ENCODE measurements at places on chromosomes 4 and X.

- DNase-seq = no peak
These were observed 77.0 kb downstream of the ZNF827 start for GRCh38 chr4:145861336-145862318.

- DNase-seq = no peak
These were observed 14.9 kb downstream of the CPE start for GRCh38 chr4:165393704-165394103.

- no peak for DNase-seq
These were observed 162.2 kb downstream of the DCHS2 start for GRCh38 chr4:154329268-154329868.

- no peak for DNase-seq
These were observed 23.6 kb upstream of the SCOC start for GRCh38 chr4:140349816-140350215.

GRCh38 chr4:53889326-53890055 is 174.9 kb downstream of the CHIC2 start:
- no peak for DNase-seq

- no peak for DNase-seq
These were observed 29.6 kb upstream of the HCCS start for GRCh38 chrX:11081511-11081910.

- no peak for DNase-seq
These were observed 15.3 kb downstream of the USP46 start for GRCh38 chr4:52643785-52644244.

DNA sequence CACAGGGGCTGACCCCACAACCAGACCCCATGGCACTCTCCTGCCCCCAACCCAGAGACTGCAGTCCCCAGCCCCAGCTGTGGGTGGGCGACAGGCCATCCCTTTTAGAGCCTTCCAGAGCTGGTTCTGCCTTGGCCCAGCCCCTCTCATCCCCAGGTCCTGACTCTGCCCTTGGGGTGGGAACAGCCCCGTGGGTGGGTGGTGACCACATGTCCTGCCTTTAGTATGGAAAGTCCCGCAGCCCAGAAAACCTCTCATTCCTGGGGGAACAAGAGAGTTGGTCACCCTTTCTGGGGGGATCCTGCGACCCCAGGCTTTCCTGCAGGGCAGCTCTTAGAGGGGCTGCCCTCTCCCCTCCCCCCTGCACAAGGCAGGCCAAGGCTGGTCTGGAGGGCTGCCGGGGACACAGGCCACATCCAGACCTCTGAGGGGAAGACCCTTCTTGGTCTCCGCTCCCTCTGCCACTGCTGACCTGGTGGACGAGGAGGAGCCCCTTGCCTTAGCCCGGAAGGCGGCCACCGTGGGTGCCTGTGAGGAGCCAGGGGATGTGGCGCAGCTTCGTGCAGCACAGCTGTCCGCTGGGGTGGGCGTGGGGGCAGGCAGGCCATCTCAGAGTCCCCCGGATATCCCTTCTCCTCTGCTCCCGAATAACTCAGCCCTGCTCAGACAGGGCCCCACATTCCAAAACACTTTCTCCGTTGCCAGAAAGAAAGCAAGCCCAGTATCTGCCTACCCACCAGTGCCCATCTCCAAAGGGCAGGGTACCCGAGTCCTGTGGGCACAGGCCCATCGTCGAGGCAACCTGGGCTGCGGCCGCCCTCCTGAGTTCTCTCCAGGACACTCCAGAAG is 6.7 kb upstream of the MXD4 start:
- no peak for DNase-seq

- DNase-seq = no peak
These were observed 284.2 kb downstream of the USP46 start for GRCh38 chr4:52374877-52375276.

DNA sequence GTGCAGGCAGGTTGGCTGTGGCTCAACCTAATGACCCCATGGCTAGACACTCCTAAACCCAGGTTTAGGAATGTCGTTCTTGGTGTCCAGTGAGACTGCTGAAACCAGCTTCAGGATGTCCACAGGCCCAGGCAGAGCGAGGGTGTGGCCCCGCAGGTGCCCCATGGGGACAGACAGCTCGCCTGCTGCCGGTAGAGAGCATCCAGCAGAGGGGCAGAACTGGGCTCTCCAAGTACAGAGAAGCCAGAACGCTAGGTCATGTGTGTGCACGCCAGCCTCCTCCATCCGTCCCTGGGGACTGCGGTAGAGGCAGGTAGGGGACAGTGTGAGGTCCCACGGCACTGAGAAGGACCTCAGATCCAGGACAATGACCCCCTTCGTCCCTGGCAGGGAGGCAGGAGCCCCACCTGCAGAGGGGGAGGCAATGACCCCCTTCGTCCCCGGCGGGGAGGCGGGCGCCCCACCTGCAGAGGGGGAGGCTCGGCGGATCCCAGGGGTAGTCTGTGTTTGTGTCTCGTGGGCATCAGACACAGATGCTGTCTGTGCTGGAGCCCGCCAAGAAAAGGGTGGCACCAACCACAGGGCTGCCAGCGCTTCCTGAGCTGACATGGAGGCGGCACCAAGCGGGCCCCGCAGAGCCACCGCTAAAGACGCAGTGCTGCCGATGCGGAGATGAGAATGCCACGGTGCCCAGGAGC is 118.4 kb downstream of the FAM53A start:
- no peak for DNase-seq

DNA sequence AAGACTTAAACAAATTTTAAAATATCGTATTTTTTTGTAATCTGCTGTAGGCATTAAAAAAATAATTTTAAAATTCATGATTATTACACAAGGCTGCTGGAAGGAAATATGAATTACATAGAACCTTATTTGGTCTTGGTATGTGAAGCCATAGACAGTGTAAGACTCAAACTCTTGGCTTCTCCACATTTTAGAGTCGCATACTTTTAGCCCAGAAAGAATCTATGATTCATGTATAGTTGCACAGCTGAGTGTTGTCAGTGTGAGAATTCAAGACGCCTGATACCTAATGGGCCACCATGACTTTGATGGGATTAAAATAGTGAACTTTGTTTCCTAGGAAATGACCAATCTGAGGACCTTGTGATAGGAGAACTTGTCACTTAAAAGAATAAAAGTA is 1.4 kb downstream of the INTU start:
- no peak for DNase-seq

DNA sequence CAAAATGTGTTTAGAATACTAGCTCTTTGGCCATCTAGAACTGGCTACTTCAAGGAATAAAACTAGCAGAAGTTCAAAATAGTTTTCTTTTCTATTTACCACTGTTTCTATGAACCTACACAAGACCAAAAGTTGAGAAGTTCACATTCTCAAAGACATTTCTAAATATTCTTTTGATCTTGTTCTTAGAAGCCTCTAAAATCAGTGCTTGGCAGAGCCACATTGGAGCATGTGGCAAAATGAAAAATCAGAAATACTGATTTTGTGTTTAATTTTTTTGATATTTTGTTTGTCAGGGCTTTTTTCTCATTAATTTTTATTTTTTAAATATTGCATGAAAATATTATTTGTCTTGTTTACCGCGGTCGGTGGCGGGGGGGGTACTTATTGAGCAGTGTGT is 853.8 kb upstream of the INTU start:
- no peak for DNase-seq

- no peak for DNase-seq
These were observed 24.8 kb upstream of the CRMP1 start for GRCh38 chr4:5917672-5918071.

DNA sequence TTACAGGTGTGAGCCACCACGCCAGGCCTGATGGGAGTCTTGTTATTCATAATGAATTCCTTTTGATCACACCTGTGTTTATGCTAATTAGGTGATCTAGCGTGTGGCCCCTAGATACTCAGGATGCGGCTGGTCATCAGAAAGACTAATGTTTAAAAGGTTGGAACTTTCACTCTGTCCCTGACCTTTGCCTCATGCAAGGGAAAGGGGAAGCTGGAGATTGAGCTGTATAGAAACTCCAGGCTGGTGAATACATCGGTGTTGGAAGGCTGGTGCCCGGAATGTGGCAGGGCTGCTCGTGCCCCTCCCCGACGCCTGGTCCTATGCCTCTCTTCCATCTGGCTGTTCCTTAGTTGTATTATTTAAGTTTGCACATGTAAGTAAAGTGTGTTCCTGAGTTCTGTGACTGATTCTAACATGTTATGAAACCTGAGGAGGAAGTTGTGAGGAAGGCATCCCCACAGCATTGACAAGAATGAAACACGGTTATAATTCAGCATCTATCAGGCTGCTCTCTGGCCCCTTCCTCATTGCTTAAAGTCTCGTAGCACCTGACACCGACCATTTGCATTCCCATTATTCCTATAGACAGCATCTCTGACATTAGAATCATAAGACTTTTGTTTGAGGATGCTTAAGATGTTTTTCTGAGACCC is 28.9 kb downstream of the CASP3 start:
- no peak for DNase-seq

GRCh38 chr4:139710073-139710472 is 44.5 kb downstream of the MGST2 start:
- DNase-seq = no peak

GRCh38 chr4:142264961-142265360 is 581.1 kb downstream of the INPP4B start:
- no peak for DNase-seq

DNA sequence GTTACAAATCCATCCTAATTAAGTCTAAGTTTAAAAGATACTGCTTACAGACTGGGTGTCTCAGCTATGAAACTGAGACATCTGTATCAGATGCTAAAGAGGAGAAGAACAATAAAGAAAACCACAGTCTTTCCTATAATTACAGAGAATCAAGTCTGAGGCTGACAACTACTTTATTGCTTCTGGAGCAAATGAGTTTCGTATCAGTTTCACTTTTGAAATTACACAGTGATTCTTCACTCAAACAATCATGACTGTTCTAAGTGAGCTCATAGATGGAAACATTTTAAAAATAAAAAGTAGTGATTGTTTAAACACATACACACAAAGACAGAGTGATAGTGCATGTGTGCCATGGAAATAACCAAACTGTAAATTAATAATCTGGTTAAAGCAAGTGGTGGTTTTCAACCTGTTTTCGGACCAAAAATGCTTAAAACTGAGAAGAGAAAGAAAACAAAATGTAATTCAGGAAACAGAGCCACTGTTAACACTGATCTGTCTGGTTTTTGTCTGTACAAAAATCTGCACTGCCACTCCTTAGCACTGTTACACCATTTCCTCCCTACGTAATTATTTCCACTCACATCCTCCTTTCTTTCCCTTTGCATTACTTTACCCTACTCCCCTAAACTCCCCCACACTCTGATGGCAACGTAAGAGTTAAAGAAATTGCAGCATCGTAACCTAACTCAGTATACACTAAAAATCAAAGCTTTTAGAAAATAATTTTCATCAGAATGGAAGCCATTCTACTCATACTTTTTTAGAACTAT is 12.5 kb downstream of the RFC1 start:
- DNase-seq = peak; percentile 51

DNA sequence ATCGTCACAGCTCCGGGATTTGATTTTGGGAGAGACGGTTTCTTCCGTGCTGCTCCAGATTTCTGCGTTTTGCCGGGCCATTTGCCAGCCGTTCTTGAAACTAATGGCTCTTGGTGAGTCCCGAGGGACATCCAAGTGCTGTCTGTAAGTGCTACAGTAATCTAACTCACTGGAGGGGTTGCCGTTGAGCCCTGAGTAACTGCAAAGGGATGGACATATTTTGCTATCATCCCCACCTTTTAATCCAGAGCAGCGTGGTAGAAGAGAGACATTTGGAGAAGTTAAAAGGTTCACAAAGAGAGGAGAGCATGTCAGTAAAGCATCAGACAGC is 88.9 kb upstream of the PDLIM3 start:
- no peak for DNase-seq

DNA sequence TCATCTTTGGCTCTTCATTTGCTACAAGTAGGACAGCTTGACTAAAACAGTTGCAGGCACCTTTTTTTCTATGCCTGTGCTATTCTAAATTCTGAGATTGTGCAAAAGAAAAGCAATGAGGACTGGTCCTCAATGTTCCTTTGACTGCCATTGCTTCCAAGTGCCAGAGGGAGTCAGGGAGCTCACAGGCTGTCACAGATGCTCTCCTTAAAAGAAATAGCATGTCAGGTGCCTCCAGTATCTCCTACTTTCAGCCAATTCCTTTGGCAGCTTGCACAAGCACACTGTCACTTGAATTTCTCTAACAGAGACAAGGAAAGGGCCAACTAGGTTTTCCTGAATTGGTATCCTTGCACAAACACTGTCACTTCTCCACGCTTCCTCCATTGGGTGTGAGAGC is 228.2 kb downstream of the ADGRA3 start:
- DNase-seq = no peak

DNA sequence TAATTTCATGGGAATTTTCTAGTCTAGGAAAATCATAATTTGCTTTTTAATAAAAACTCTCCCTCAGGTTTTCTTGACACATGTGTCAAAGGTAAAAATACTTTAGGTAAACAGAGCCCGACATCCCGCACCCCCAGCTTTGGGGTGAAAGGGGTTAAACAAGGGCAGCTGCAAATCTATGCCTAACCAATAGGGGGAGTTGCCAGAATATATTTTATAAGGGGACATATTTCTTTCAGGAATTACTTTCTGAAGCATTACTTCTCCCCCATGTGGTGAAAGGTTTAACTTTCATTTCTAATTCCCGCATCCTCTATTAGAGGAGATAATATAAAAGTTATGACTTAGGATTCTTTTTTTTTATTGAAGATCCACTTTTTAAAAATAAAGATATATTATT is 53.9 kb upstream of the HEPH start:
- DNase-seq = peak; percentile 7

DNA sequence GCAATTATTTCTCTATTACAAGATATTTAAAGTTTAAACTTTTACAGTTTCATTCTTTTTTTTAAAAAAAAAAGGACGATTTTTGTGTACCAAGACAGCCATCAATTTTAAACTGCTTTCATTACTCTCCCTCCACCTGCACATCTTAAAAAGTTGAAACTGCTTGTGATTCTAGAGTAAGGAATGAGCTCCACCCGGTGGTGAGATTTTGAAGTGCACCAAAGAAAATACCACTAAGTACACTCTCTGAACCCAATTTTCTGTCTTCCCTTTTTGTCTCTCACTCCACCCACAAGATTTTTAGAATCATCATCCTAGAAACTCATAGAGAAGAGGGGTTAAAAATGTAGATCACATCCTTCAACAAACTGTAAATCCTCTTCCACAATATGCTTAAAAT is 91.3 kb upstream of the WDR44 start:
- DNase-seq = peak; percentile 7

DNA sequence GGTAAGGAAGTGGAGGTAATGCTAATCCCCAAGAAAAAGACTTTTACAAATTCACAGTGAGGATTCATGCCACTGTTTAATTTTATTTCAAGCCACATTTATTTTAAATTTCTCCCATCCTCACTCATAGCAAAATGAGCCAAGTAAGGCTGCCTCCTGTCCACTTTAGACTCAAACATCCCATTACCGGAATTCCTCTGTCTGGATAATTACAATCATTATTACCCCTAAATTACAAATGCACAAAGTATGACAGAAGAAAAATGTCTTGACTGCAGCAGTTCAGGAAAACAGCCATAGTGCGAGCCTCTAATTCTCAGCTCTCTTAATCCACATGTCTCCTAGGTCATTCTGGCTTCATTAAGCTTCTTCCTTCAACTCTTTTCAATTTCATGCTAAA is 57.0 kb downstream of the MAPK10 start:
- no peak for DNase-seq

GRCh38 chrX:153924149-153924861 is 1.8 kb downstream of the ARHGAP4 start:
- no peak for DNase-seq

All from germinal center (tissue), 1 donor.